Thoracic aorta (tissue), 2 donors: ENCODE measurements at places on chromosomes 2 and 18. TPM values are rescaled to one million over a fixed set of nuclear protein-coding genes. Genes with fewer than 3 reads are reported as not detected.

Gene KIF5C
- total RNA-seq: 4.5 TPM

Gene RAB17
- 6.4 TPM for total RNA-seq

- DNase-seq: no peak
Measured at GRCh38 chr2:131076707-131077106, 16.6 kb downstream of the FAM168B start.

DNA sequence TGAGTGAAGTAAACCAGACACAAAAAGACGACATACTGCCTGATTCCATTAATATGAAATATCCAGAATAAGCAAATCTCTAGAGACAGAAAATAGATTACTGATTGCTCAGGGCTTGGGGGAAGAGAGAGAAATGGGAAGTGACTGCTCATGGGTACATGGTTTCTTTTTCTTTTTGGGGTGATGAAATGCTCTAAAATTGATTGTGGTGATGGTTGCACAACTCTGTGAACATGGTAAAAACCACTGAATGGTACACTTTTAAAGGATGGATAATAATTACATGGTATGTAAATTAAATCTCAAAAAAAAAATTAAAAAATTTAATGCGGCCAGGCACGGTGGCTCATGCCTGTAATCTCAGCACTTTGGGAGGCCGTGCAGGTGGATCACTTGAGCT is 39.3 kb downstream of the RPL31 start:
- DNase-seq: no peak

DNA sequence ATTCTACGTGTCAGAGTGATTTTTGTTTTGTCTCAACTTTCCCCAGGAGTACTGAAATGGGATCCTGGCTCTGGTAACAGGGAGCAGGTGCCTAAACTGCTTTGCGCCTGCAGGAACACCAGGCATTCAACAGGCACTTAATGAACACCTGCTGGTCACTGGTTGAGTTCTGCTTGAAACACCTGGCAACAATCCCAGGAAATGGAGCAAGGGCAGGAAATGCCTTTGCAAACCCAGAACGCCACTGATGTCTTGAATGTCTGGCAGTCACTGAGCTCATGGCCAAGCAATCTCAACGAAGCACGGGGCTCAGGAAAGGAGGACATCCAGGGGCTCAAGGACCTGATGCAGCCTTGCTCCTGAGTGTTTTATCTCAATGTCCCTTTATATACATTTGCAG is 360.0 kb upstream of the RAB6C start:
- DNase-seq: no peak

GRCh38 chr18:2144811-2145210 is 426.5 kb downstream of the METTL4 start:
- DNase-seq: no peak

DNA sequence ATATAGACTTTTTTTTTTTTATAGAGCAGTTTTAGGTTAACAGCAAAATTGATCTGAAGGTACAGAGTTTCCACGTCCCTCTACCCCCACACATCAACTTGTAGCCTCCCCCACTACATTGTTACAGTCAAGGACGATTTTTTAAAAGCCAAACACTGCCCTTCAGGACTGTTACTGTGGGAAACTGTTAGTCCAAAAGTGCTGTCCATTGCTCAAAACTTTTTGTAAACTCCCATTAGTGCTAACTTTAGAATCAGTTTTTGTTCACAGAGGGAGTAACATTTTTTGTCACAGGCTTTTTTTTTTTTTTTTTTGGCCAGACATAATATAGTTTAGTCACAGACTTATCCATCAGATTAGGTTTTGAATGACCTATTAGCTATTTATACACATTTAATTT is 24.1 kb downstream of the ELP2 start:
- no peak for DNase-seq

DNA sequence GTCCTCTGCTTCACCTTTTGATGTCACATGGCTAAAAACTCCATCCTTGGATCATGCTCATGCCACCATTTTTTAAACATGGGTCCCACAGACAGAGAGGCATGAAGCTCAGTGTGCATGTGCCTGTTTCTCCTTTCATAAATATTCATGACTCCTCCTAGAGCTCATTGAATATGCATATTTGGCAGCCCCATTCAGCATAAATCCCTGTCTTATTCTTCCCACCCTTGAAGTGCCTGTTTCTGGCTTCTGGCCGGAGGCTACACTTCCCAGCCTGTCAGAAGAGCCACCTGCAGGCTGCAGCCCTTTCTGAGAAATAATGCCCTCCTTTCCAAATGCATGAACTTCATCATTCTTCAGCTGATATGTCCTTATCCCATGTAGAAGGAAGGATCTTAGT is 109.7 kb downstream of the LDLRAD4 start:
- no peak for DNase-seq
